ENCODE measurements at places on chromosomes 13 and 19. TPM values are rescaled to one million over a fixed set of nuclear protein-coding genes. Genes with fewer than 3 reads are reported as not detected.

The HSPH1 gene
- 30.0 TPM for total RNA-seq

The LAIR2 gene
- total RNA-seq = not detected

The TGFBR3L gene
- total RNA-seq = not detected

The KLK7 gene
- total RNA-seq = not detected

The PRSS57 gene
- not detected for total RNA-seq

The ZNF682 gene
- 1.1 TPM for total RNA-seq

The USHBP1 gene
- total RNA-seq = 34.0 TPM

The SHANK1 gene
- total RNA-seq = 0.19 TPM

The KCNJ14 gene
- total RNA-seq = under 0.01 TPM

The SOX21 gene
- not detected for total RNA-seq

The BCAM gene
- 24.4 TPM for total RNA-seq

The ACER1 gene
- total RNA-seq = not detected

The PDX1 gene
- total RNA-seq = not detected

The PPAN gene
- 21.0 TPM for total RNA-seq

The C19orf67 gene
- not detected for total RNA-seq

The SPTBN4 gene
- 0.06 TPM for total RNA-seq

The ZNF723 gene
- not detected for total RNA-seq

The PTPRH gene
- total RNA-seq = 0.25 TPM

The SLC1A6 gene
- total RNA-seq = not detected

The WASF3 gene
- 28.9 TPM for total RNA-seq

The ZNF491 gene
- total RNA-seq = 1.1 TPM

The KRTDAP gene
- total RNA-seq = not detected

The TDRD12 gene
- total RNA-seq = 0.13 TPM

The ZNF808 gene
- total RNA-seq = 10.4 TPM

The LAIR1 gene
- total RNA-seq = not detected

The PNMA8B gene
- 0.19 TPM for total RNA-seq
